ENCODE measurements at places on chromosomes 5 and 9.

- DNase-seq, result no peak
Measured at GRCh38 chr5:137487600-137487999, 11.5 kb downstream of the SPOCK1 start.

DNA sequence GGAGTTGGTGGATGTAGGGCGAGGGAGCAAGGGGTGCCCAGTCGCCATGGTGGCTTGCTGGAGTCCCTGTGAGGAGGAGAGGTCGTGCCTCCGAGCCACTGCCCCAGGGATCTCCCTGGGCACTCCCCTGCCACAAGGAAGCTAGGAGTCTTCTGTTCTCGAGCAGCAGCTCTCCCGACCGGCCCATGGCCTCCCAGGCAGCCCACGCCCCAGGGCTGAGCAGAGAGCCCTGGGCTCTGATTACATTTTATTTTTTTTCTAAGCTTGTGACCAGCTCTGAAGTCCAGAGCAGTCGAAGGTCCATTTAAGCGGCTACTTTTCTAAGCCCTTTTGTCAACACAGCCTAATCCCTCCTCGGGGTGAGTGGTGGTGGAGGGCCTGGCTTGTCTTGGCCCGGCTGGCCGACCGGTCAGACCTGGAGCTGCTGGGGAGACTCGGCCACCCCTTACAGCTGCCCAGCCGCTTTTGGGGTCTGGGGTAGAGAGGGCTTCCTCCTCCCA, 2.1 kb downstream of the RXRA start:
- no peak for DNase-seq

GRCh38 chr5:123134653-123135181, 45.7 kb downstream of the PRDM6 start:
- DNase-seq, result no peak

DNA sequence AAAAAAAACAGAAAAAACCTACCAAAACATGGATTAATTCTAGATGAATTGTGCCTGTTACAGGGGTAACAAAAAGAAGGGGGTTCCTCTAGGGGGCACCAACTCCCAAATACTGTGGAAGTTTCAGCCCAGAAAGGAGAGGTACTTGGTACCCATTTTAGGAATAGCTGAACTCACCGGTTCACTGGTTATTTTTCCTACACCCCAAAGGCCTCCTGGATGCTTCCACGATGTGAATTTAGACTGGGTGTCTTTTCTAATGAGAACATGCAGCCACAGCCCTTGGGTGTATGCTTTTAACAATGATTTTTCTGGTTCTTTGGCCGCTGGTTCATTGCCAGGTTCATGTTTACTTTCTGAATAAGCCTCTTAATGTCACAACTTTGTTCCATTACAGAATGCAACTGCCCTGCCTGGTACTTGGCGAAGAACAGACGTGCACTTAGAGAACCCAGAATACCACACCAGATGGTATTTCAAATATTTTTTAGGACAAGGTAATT, 46.7 kb downstream of the GARNL3 start:
- no peak for DNase-seq

DNA sequence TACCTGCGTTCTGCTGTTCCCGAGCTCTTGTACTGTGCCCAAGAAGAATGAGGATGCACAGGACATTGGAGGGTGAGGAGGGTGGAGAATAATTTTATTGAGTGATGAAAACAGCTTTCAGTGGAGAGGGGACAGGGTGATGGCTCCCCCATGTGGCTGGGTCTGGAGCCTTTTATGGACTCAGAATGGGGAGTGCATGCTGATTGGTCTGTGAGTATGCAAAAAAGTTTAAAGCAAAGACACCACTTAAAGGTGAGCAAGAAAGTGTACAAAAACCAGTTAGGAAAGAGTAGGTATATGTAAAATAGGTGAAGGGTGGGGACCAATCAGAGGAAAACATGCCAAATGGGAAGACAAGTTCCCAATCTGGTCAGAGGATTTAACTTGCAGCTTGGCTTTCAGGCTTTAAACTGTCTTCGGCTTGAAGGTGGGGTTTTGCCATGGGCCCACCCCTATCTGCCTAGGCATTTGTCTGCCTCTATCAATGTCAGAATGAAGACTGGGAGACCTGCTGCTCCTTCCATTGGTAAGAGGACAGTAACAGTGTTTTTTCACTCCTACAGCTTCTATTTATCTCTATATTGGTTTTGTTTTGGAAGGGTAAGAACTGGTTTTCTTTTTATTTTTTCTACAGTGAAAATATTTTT, 118.0 kb upstream of the RAI14 start:
- DNase-seq, result no peak

- no peak for DNase-seq
Measured at GRCh38 chr9:23496489-23497136, 329.4 kb downstream of the ELAVL2 start.

DNA sequence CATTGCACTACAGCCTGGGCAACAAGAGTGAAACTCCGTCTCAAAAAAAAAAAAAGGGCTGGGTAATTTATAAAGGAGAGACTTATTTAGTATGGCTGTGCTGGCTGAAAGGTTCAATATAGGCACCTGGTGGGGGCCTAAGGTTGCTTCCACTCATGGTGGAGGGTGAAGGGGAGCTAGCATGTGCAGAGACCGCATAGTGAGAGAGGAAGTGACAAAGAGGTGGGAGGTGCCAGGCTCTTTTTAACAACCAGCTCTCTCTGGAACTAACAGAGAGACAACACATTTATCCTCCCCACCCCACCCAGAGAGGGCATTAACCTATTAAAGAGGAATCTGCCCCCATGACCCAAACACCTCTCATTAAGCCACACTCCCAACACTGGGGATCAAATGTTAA, 28.9 kb upstream of the SERINC5 start:
- no peak for DNase-seq

GRCh38 chr5:180302256-180302655, 10.4 kb upstream of the MAPK9 start:
- no peak for DNase-seq

DNA sequence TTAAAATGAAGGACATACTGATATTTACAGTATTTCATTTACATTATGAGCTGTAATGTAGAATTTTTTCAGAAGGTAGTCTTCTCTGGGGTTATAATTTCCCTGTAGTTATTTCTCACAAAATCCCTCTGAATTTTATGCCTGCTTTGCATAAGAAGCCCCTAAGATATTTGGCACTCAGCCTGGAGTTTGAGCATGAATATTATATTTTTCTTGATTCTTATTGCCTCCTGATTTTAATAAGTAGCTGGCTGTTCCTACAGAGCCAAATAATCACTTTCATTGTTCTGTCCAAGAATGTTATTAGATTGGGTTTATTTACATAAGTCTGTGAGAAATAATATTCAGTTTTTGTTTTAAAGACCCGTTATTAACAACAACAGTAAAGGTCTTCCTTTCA, 195.0 kb downstream of the FER start:
- no peak for DNase-seq

- no peak for DNase-seq
Measured at GRCh38 chr5:140134277-140134935, 8.7 kb downstream of the IGIP start.

- DNase-seq, result no peak
Measured at GRCh38 chr5:124522992-124523391, 223.4 kb downstream of the ZNF608 start.

GRCh38 chr5:56123531-56124243, 109.4 kb downstream of the ANKRD55 start:
- no peak for DNase-seq

DNA sequence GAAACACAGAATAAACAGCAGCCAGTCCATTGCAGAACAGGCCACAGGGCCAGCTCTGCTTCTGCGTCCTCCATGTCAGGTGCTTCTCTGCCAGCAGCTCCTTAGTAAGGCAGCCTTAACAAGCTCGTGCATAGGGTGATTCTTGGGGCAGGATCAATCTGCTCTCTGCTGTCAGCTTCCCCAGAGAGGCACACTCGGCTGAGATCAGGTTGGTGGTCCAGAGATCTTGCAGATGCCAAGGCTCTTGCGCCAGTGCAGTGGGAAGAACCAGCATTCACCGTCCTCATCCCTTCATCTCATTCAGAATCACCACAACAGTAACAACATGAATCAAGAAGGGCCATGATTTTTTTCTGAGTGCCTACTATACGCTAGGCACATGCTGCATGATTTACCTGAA, 49.0 kb upstream of the ALDH1B1 start:
- DNase-seq, result no peak

GRCh38 chr5:1547655-1548054, 23.9 kb upstream of the LPCAT1 start:
- DNase-seq, result no peak

DNA sequence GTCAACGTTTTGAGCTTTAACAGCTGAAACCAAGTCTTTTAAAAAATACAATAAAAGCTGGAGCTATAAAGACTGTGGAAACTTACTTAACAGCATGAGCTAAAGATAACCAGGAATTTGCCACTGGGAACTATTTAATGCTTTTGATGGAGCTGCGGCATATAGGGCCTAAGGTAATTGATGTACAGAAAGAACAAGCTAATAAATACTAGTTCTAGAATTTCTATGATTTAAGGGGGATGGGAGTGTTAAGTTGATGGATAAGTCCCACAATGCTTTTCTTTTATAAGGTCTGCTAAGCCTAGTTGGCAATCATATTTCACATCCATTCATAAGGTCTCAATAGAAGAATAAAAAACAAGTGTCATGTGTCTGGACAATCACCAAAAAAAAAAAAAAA, 334.0 kb upstream of the DMAC1 start:
- DNase-seq, result no peak

- DNase-seq, result no peak
Measured at GRCh38 chr5:80147119-80147815, 108.6 kb downstream of the SERINC5 start.

GRCh38 chr9:5531101-5531882, 21.0 kb downstream of the PDCD1LG2 start:
- DNase-seq, result no peak

GRCh38 chr5:144566747-144567420, 396.2 kb downstream of the KCTD16 start:
- DNase-seq, result no peak

DNA sequence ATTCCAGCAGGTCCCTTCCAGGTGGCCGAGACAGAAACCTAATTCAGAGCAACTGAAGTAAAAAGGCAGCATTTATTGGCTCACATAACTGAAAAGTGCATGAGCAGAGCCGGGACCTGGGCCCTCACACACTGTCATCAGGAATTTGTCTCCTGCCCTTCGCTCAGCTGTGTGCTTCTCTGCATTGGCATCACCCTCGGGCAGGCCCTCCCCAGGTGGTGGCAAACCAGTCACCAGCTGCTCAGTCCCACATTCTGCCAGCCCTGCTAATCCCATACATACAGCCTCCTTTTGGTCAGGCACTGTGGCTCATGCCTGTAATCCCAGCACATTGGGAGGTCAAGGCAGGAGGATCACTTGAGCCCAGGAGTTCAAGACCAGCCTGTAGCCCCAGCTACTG, 11.5 kb upstream of the CPLX2 start:
- DNase-seq, result no peak

DNA sequence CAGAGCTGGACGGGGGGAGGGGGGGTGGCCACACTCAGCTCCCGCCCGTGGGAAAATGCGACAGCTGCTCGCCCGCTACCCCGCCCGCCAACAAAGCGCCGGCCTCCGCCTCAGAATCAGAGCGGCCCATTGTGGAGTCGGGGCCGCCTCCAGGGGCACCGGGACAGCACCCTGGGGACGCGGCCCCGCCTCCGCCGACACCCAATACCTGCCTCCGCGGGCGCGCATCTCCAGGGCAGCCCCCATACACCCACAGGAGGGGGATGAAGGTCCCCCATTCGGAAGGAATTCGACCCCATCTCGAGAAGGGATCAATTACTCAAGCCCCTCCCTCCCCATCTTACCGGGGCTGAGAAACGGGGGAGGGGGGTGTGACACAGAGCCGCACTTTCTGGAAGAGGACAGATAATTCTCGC, 1.3 kb downstream of the NOTCH1 start:
- DNase-seq, result peak; percentile 84

DNA sequence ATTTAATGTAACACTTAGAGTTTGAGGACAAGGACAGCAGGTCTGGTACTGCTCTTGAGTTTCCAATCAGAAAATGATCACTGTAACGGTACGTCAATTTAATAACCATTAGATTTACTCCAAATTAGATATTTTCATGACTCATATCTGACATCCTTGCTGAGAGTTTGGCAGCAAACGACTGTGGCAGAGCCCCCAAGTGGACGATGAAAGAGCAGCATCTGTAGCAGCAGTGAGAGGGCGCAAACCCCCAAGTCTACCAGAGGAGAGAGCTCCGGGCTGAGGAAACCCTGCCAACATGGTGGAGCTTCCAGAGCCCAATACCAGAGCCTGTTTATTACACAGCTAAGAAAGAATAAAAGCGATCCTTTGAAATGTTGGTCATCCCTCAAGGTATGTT, 73.2 kb upstream of the EPB41L4A start:
- peak; percentile 40 for DNase-seq

DNA sequence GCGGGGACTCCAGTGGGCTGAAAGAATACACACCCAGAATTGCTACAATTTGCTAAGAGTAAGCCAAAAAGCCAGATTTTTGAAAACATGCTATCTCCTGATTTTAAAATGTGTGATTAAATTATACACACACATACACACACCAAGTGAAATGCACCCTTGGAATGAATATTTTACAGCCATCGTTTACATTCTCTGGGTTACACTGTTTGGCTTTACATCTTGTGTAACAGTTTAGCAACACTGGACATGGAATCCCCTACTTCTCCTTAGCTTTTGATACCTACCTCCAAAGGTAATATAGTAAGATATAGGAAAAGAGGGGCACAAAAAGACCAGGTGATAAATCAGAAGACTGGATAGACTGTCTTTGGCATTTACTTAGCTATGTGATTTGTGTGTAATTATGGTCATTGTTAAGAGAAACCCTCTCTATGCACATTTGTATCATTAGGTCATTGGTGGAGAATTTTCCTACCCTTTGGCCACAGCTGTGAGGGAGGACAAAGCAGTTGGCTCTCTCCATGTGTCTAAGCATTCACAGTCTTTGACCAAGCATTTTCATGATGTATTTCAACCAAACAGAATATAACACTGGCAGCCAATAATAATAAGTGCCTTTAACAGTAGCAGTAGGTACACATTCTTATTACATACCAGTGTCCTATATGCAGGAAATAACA, 7.6 kb downstream of the SVEP1 start:
- no peak for DNase-seq

Measured in GM13976 (cell line).